ENCODE measurements at places on chromosomes 2 and 18.

GRCh38 chr2:188028739-188029138 is 262.9 kb upstream of the GULP1 start:
- DNase-seq: no peak

GRCh38 chr2:127706215-127706990 is 5.1 kb downstream of the SFT2D3 start:
- DNase-seq: no peak

DNA sequence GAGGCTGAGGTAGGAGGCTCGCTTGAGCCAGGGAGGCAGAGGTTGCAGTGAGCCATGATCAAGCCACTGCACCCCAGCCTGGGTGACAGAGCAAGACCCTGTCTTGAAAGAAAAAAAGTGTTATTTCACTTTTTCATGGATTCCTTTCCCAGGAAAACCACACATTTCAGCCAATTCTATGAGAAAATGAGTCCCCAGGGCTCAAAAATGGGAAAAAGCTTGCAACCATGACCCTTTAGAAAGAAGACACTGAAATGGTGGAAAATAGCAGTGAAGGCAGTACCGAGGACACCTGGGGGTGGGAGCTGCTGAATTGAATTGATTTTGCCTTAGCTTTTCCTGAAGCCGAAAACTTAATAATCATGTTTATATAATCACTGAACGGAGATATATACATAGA is 284.2 kb upstream of the HDAC4 start:
- DNase-seq: no peak

- peak; percentile 80 for DNase-seq
These were observed 176.4 kb downstream of the TMEM247 start for GRCh38 chr2:46655551-46656436.

DNA sequence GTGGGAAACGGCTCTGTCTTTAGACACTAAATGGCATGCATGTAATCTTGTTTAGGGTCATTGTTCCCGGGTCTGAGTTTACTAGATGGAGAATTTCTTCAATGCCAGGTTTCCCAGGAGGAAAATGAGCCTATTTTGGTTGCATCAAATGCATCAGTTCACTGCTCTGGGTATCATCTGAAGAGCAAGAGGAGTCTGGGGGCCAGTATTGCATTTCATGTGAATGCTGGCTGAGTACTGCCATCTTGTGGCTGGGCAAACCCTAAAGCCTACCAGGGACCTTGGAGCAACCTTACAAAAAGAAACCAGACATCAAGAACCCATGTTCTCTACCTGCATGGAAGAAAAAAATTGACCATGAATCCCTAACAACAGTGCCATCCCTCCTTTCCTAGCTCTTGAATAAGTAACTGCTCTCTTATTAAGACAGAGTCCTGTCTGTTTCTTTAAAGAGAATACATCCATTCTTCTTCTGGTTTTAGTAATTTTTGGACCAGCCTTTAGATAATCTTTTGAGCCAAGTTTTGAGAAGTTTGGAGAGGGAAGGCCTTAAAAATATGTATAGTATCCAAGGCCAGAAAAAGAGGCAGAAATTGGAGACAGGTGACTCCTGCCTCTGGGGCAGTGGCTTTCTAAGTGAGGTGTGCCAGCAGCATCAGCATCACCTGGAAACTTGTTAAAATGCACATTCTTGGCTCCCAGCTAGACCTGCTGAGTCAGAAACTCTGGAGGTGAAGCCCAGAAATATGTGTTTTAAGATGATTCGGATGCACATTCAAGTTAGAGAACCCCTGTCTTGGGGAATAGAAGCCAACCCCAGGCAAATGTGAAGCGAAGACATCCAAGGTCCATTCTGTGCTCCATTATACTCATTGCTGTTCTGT is 261.0 kb upstream of the CXCR4 start:
- no peak for DNase-seq

DNA sequence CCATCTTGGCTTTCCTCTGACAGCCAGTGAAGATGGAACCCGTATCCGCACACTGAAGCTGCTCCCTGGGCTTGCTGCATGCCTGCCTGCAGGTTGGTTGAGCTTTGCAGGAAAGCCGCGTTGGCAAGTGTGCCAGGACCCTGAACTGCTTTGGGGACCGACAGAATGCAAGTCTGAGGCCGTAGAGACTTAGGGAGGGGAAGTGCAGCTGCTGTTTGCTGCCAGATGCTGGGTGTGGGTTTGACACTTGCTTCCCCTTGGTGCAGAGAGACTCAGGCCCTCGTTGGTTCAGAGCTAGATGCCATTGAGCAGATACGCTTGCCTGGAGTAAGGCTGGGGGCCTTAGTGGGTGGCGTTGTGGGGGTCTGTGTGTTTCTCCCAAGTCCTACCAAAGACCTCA is 13.1 kb upstream of the PHLPP1 start:
- no peak for DNase-seq

DNA sequence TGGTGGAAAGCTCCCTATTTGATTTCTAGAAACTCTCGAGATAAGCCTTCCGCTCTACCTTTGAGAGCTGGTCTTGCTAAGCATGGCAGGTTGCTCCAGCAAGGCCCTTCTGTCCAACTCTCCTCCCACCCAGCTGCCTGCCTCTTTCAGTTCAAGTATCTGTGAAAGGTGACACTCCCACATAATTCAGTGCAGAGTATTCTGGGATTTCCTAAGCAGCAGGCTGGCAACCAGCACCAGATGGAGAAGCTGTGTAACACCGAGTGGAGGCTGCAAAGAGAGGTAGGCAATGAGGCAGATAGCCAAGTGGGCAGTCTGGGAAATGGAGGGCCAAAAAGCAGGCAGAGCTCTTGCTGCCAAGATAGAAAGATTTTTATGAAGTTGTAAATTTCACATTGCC is 88.4 kb upstream of the CAVIN2 start:
- no peak for DNase-seq

GRCh38 chr2:375270-375955 is 87.5 kb upstream of the ALKAL2 start:
- DNase-seq: no peak

DNA sequence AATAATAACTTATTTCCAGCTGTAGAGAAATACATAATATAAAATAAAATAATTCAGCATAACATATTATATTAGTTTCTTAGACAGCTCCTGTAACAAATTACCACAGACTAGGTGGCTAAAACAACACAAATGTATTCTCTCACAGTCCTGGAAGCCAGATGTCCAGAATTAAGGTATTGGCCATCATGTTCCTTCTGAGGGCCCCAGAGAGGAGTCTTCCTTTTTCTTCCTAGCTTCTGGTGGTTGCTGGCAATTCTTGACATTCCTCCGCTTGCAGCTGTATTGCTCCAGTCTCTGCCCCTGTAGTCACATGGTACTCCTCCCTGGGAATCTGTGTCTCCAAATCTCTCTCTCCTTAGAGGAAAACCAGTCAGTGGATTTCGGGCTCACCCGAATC is 146.8 kb downstream of the RBM43 start:
- no peak for DNase-seq
